ENCODE measurements at places on chromosomes 12 and 14. TPM values are rescaled to one million over a fixed set of nuclear protein-coding genes. Genes with fewer than 3 reads are reported as not detected.
A peak's percentile ranks its signal among the peaks of the same experiment; 100 is the strongest.

DNA sequence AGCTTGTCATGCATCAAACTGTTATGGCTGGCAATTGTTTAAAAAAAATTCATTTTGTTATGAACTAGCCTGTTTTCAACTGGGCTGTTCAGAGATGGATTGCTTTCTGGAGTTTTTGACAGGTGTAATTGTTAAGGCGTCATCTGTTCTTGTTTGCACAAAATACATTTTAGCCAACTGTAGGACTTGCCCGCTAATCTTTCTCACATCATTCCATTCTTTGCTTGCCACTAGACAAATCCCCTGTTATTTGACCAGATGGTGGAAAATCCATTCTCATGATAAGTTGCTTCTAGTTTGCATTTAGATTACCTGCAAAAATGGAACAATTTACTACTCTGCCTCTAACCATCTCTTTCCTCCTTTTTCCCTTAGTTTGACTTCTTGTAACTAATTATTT, 114.3 kb downstream of the NPAS3 start:
- no peak for DNase-seq

- no peak for DNase-seq
Observed at GRCh38 chr12:105970885-105971284, 167.9 kb downstream of the NUAK1 start.

- no peak for DNase-seq
Observed at GRCh38 chr12:70332236-70332635, 33.9 kb upstream of the KCNMB4 start.

DNA sequence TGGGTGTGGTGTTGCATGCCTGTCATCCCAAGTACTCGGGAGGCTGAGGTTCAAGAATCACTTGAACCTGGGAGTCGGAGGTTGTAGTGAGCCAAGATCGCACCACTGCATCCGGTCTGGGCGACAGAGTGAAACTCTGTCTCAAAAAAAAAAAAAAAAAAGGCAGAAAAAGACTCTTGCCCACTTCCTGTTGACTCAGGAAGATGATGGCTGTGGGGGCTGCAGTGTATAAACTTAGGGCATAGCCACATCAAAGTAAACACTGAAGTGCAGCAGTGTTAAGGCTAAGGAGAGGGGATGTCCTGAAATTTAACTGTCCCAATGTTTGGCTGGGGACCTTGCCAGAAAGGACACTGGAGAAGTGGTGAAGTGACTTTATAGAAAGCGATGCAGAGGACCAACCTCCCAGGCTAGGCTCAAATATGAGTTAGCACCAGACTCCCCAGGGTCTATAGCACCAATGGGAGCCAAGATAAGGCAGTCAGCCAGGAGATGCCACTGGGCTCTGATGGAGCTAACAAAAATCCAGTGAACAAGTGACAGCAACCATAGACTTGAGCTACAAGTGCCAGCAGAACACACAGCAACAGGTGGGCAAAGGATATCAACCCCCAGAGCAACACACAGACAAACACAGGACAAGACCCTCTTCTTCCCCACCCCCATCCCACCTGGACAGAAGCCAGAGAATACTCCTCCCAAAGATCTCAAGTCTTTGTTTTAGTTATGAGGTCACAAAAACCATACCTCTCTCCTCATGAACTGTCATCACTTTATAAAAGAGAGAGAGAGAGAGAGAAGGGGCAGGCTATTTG, 28.0 kb downstream of the NELL2 start:
- DNase-seq: peak; percentile 45

GRCh38 chr12:16155938-16156337, 121.5 kb downstream of the SLC15A5 start:
- DNase-seq: no peak

IGF1 gene
- 0.17 TPM for total RNA-seq

- DNase-seq: peak; percentile 53
Observed at GRCh38 chr12:106956048-106956578, 406 bp downstream of the TMEM263 start.

Data from H4 (cell line).